Stimulated activated CD8-positive, alpha-beta memory T cell treated with anti-CD3 and anti-CD28 coated beads, Interleukin-15, amount 100 ng/mL, for 24 hours (primary cell): ENCODE measurements at places on chromosomes 1 and 21.

DNA sequence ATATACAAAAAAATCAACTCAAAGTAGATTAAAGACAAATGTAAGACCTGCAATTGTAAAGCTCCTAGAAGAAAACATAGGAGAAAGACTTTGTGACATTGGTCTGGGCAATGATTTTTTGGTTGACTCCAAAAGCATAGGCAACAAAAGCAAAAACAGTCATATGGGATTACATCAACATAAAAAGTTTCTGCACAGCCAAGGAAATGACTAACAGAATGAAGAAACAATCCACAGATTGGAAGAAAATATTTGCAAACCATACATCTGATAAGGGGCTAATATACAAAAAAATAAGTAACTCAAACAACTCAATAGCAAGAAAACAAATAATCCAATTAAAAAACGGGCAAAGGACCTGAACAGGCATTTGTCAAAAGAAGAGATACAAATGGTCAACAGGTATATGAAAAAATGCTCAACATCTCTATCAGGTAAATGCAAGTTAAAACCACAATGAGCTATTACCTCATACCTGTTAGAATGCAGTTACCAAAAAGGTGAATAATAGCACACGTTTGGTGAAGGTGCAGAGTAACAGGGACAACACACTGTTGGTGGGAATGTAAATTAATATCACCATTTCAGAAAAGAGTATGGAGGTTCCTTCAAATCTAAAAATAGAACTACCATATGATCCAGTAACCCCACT lies 173.7 kb upstream of the COA6 start:
- DNase-seq = no peak

DNA sequence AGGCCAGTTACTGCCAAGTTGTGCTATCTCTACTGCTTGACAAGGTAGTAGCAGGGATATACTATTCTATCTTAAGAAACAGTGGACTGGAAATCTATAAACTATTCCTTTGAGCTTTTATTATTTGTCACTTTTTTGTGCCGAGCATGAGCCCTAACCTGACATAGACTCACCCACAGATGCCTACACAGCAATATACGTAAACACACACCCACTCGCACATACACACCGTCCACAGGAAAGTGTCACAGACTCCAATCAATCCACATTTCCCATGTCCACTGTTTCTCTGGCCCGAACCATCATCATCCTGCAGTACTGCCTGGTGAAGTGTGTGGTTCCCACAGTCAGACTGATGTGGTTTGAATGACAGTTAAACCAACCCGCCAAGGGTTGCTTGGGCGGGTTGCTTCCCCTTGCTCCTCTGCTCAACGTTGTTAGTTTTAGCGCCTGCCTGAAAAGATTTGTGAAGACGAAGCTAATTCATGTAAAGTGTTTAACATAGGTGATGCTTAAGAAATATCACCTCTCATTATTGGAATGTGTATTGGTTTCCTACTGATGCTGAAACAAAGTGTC lies 47.2 kb downstream of the ADAMTS1 start:
- no peak for DNase-seq

GRCh38 chr1:159653201-159653600 lies 61.2 kb downstream of the CRP start:
- no peak for DNase-seq

GRCh38 chr1:200162258-200162657 lies 134.7 kb downstream of the NR5A2 start:
- no peak for DNase-seq

DNA sequence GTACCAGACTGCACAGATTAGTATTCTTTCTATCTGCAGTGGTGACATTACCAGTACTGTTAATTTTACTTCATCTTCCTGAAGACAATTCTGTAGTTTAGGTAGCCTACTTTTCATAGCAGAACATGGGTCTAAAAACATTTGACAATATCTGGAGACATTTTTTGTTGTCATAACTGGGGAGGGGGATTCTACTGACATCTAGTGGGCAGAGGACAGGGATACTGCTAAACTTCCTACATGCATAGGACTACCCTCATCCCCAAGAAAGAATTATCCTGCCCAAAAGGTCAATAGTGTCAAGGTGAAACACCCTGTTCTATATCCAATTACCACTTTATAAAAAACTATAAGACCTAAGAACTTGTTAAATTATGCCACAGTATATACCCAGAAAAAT lies 3.4 kb upstream of the ARHGAP29 start:
- DNase-seq = no peak

DNA sequence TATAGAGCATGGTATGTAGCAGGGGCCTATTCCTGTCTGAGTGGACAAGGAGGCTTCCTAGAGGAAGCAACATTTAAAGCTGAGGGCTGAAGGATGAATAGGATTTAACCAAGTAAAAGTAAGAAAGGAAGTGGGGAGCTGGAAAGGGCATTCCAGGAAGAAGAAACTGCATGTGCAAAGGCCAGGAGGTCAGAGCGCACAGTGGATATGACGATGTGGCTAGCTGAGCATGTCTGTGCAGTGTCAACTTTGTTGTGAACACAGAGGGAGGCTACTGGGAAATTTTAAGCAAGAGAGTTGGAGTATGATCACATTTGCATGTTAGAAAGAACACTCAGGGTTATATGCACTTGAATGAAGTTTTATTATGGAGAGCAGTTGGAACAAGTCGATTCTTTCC lies 28.6 kb upstream of the JUN start:
- no peak for DNase-seq

DNA sequence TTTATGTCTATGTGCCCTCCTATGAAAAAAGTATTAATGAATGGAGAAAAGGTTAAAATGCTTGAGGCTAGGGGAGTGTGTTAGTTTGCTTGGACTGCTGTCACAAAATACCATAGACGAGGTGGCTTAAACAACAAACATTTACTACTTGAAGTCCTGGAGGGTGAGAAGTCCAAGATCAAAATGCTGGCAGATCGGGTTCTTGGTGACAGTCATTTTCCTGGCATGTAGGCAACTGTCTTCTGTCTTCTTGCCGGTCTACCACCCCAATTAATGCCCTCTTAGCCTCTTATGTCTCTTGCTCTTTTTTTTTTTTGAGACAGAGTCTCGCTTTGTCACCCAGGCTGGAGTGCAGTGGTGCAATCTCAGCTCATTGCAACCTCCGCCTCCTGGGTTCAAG lies 15.0 kb downstream of the ARID1A start:
- no peak for DNase-seq

DNA sequence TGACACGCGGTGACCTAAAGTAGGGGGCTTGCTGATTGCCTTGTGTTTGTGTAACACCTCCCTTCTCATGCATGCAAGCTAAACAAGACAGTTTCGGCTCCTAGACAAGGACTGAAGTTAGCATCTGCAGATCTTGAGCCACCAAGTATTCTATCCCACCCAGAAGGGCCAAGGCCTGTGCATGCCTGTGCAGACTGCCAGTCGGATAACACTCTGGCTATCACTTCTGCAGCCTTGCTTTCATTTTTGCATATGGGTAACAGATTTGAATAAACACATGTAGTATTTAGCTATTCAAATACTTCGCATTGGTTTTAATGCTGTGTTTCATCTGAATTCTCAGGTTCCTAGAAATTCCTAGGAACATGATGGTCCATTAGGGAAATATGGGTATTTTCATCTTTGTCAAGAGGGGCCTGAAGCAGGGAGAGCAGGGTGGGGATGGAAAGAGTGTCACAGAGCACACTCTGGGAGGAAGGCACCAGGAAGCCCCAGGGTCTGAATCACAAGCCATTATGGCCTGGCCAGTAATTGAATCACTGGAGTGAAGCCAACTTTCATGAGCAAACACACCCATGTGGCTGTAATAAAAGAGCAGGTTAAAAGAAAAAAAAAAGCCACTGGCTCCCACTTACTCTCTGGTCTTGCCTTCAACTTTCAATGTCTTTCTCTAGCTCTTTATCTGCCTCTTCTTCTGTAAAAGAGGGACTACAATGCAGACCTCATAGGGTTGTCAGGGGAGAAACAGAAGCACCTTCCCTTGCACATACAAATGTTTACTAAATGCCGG lies 28.3 kb downstream of the GADD45A start:
- DNase-seq = no peak

GRCh38 chr1:182783068-182783467 lies 6.5 kb upstream of the NPL start:
- DNase-seq = no peak

GRCh38 chr1:218383681-218384080 lies 38.5 kb downstream of the TGFB2 start:
- DNase-seq = no peak

GRCh38 chr1:59967141-59967697 lies 40.6 kb upstream of the CYP2J2 start:
- no peak for DNase-seq

DNA sequence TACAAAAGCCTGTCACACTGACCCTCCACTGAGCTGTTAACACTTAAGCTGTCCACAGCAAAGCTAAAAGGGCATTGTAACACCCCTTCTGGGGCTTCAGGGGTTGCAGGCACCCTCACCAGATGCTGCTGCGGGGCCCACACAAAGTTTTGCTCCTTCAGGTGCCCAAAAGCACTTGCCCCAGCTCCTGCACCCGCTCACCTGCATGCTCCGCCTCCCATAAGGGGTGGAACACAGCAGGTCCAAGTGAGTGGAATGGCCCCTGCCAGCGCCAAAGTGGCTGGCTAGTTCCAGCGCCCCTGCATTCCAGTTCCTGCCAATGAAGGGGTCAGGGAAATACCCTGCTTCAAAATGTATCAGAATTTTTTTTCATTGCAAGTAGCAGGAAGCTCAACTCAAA lies 7.3 kb upstream of the RBP7 start:
- no peak for DNase-seq

DNA sequence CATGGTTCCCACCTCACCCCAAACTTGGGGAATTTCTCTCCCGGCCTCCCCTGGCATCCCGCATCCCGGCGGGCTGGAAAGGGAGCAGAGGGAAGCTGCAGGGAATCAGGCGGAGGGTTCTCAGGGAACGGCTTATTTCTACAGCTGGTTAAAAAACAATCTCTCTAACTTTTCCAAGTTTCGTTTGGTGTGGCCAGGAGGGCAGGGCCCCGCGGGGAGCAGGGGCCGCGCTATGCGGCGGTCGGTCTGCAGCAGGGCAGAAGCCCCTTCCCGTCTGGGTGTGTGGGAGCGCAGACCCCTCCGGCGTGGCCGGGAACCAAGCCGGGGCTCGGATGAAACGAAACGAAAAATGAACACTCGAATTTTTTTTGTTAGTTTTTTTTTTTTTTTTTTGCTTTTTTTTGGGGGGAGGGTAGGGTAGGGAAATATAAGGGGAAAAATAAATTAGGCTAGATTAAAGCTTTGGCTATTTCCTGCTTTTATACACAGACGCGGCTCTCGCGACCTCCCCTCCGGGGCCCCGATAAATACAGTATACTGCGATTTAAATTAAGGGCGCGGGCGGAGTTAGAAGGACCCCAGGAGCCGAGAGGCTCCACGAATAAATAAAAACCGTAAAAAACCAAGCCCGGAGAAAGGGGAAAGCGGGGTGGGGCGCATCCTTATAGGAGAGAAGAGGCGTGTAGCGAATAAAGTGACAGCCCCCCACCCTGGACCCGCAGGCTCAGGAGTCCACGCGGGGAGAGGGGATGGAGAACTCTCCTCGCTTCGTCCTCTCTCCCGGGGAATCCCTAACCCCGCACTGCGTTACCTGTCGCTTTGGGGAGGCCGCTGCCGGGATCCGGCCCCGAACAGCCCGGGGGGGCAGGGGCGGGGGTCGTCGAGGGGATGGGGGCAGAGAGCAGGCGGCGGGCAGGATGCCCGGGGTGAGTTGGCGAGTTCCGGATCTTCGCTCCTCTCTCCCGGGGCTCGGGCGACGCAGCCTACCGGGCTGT lies 2.1 kb downstream of the POU3F1 start:
- DNase-seq = no peak

GRCh38 chr1:117388328-117388727 lies 21.1 kb downstream of the MAN1A2 start:
- no peak for DNase-seq

DNA sequence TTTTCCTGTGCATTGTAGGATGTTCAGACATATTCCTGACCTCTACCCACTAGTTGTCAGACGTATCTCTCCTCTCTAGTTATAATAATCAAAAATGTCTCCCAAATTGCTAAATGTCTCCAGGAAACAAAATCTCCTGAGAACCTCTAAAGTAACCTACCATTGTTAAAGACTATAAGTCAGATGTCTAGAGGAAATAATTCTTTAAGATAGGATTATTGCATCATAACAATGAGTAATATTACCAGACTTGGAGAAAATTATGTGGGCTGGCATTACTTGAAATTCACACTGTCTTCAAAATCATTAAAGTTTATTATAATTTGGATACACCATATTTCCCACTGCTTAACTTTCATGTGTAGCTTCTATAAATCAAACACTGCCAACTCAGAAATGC lies 643.0 kb upstream of the ADGRL2 start:
- DNase-seq = no peak

GRCh38 chr1:37403166-37403565 lies 71.2 kb upstream of the ZC3H12A start:
- DNase-seq = no peak

GRCh38 chr1:6329851-6330250 lies 63.7 kb downstream of the ACOT7 start:
- DNase-seq = no peak

GRCh38 chr21:14657241-14658008 lies 111.3 kb upstream of the SAMSN1 start:
- no peak for DNase-seq

GRCh38 chr1:112982853-112983536 lies 27.0 kb upstream of the SLC16A1 start:
- no peak for DNase-seq

- peak; percentile 84 for DNase-seq
These were observed 12.3 kb downstream of the RCC1 start for GRCh38 chr1:28518000-28518744.

DNA sequence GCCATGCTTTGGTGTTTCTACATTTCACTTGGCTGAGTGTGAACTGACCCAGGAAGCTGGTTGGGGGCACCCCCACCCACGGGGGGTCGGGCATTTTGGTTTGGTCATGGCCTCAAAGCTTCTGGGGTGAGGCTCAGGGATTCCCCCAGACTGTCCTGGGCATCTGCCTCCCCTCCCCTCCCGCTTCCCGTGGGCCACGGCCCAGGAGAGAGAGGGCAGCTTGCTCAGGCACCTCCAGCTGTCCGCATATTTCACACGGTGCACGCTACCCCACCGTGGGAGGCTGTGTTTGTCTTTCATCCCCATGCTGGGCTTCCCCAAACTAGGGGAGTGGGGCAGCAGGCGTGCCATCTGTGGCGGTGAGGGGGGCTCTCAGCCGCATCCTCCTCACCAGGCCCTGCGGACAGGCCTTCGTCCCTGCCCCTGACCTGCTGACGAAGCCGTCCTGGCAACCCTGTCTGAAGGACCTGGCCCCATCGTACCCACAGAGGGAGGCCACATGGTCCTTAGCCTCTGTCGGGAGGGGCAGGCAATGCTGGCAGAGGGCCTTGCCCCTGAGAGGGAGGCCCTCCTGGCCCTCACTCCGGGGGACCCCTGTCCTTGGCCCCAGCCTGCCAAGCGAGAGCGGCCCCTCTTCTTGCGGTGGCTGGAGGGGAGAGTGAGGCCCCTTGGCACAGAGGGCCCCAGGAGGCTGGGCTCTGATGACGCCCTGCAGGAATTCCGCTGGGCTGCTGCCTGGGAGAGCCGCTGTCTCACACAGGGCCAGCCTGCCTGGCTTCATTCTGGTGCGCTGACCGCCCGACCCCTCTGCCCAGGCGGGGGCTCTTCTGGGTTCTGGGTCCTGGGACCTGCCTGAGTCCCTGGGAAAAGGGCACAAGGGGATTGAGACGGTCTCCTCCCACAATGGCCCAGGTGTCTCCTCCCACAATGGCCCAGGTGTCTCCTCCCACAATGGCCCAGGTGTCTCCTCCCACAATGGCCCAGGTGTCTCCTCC lies 22.1 kb downstream of the TP73 start:
- no peak for DNase-seq
